Breast epithelium (tissue), 4 donors: ENCODE measurements at places on chromosomes 13 and 19. TPM values are rescaled to one million over a fixed set of nuclear protein-coding genes. Genes with fewer than 3 reads are reported as not detected.

The CGB1 gene
- total RNA-seq, result not detected

The HCN2 gene
- total RNA-seq, result under 0.01 TPM

The DBP gene
- 5.0 TPM for total RNA-seq

The RABAC1 gene
- 153 TPM for total RNA-seq

The ZMYM5 gene
- 20.3 TPM for total RNA-seq

The CABP5 gene
- total RNA-seq, result not detected

The BABAM1 gene
- total RNA-seq, result 48.5 TPM

The GPC5 gene
- 0.88 TPM for total RNA-seq

The TFDP1 gene
- total RNA-seq, result 33.3 TPM

The TEX26 gene
- not detected for total RNA-seq

The DZIP1 gene
- 10.4 TPM for total RNA-seq

The TNFSF9 gene
- total RNA-seq, result 0.33 TPM

The PLVAP gene
- 68.8 TPM for total RNA-seq

The RFX1 gene
- total RNA-seq, result 2.6 TPM

The NLRP4 gene
- total RNA-seq, result not detected

The FAM216B gene
- total RNA-seq, result not detected

The PEAK3 gene
- not detected for total RNA-seq

The FFAR1 gene
- total RNA-seq, result not detected

The ATG4D gene
- 13.1 TPM for total RNA-seq

The LIM2 gene
- not detected for total RNA-seq

The PRSS57 gene
- total RNA-seq, result not detected

The SLC25A41 gene
- not detected for total RNA-seq

The ZNF415 gene
- total RNA-seq, result 14.1 TPM

The HIF3A gene
- total RNA-seq, result 10.4 TPM

The POGLUT2 gene
- total RNA-seq, result 3.2 TPM

The CALR3 gene
- total RNA-seq, result not detected
